ENCODE measurements at places on chromosomes 4 and X.

GRCh38 chr4:54842656-54843055 lies 184.9 kb downstream of the KIT start:
- DNase-seq = no peak

DNA sequence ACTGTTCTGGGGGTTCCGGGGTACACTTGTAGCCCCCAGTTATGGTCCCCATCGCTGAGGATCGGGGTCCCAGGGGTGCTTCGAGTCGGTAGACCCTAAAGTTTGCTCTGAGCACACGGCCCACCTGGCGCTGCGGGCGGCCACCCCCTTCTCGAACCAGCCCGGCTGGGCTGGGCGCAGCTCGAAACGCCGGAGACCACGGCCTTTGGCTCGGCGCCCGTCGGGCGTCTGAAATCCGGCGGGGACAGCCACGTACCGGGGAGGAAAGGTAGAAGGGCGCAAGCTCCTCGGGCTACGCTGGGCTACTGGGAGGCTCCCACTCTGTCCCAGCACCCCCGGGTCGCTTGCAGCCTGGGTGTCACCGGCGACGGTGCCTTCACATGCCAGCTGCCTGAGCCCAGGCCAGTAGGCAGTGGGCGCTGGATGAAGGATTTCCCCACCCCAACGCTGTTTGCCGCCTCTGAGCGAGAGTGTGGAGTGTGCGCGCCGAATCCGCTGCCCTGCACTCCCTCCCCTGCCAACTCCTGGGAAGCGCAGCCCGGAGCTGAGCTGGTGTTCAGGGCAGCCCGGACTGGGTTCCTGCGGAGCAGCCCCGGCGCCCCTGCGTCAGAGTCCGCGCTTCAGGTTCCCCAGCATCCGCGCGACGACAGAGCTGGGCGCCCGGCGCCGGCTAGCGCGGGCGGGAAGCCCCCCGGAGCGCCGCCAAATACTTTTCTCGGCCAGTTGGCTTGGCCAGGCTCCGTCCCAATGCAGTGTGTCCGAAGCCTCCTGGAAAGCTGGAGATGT lies 637 bp downstream of the MAMLD1 start:
- DNase-seq = peak; percentile 1

DNA sequence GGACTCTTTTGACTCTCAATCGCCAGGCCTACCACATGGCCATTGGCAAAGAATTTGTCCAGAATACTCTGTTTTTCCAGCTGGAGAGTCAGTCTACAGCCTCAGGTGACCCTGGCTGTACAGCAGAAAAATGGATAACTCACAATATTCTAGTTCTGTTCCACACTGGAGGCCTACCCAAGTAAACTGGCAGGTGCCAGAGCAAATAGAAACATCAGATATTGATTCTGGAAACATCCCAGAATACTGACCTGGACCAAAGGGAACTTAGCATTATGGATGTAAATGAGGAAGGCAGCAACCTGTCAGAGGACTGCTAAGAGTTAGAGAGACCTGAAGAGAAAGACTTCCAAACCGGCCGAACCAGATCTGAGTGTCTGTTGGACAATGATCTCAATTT lies 147.9 kb upstream of the SMAD1 start:
- DNase-seq = no peak

GRCh38 chr4:116531026-116531425 lies 554.4 kb downstream of the TRAM1L1 start:
- DNase-seq = no peak

DNA sequence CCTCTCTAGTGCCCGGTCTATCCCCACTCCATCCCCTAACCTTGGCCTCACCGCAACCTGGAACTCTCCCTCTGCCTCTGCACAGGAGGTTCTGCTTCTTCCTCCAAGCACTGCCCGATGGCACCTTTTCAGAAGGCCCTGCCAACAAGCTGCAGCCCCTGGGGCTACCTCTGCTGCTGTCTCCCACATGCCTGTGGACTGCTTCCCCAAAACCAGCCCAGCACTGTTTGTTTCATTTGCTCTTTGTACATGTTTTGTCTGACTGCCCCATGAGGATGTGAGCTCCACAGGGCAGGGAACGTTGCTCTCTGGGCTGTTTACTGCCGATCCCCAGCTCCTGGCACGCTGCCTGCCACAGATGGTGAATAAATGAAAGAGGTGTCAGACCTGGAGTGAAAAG lies 85.4 kb downstream of the INTS6L start:
- DNase-seq = peak; percentile 24

- no peak for DNase-seq
These were observed 3.2 kb upstream of the CPZ start for GRCh38 chr4:8589336-8589735.

DNA sequence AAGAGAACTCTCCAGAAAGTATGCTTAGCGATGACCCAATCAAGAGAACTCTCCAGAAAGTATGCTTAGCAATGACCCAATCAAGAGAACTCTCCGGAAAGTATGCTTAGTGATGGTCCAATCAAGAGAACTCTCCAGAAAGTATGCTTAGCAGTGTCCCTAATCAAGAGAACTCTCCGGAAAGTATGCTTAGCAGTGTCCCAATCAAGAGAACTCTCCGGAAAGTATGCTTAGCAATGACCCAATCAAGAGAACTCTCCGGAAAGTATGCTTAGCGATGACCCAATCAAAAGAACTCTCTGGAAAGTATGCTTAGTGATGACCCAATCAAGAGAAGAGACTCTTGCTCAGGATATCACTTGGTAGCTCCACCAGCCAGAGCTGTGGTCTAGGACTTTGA lies 92.5 kb downstream of the AFAP1 start:
- no peak for DNase-seq

- DNase-seq = peak; percentile 1
These were observed 222.1 kb downstream of the CAMK2D start for GRCh38 chr4:113539408-113539807.

DNA sequence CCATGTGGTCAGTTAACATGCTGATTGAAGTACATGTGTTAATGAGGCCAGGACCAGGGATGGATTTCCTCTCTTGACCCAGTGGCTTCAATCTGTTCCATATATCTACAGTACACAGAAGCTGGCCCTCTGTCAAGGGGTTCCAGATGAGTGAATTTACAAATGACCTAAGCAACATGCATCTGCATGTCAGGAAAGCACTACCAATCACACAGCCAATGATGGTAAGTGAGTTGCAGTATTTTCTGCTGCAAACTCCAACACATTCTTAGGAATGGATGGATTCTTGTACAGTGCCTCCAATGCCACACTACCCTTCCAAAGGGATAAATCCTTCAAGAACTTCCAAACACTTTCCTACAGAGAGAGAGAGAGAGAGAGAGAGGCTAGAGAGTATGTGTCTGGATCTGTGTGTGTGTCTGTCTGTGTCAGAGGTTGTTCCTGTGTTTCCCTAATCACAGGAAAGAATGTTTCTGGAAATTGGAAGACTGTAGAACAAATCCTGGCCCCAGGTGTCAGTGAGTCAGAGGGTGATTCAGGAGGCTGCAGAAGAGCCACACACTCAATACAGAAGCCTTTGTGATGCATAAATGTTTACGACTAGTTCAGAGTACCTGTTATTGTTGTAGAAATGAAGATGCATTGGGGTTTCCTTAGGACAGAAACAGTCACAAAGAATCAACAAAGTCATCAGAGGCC lies 107.5 kb downstream of the GUCY2F start:
- DNase-seq = no peak

GRCh38 chrX:24229400-24229879 lies 79.9 kb downstream of the ZFX start:
- DNase-seq = no peak
